T-cell (primary cell): ENCODE measurements at places on chromosomes 3 and 15.

- no peak for DNase-seq
Observed at GRCh38 chr15:50181969-50182218, at the start of gene SLC27A2. Gene SLC27A2 (plus strand): TSS chr15:50182196. CDS start chr15:50182428, 232 bp downstream.

DNA sequence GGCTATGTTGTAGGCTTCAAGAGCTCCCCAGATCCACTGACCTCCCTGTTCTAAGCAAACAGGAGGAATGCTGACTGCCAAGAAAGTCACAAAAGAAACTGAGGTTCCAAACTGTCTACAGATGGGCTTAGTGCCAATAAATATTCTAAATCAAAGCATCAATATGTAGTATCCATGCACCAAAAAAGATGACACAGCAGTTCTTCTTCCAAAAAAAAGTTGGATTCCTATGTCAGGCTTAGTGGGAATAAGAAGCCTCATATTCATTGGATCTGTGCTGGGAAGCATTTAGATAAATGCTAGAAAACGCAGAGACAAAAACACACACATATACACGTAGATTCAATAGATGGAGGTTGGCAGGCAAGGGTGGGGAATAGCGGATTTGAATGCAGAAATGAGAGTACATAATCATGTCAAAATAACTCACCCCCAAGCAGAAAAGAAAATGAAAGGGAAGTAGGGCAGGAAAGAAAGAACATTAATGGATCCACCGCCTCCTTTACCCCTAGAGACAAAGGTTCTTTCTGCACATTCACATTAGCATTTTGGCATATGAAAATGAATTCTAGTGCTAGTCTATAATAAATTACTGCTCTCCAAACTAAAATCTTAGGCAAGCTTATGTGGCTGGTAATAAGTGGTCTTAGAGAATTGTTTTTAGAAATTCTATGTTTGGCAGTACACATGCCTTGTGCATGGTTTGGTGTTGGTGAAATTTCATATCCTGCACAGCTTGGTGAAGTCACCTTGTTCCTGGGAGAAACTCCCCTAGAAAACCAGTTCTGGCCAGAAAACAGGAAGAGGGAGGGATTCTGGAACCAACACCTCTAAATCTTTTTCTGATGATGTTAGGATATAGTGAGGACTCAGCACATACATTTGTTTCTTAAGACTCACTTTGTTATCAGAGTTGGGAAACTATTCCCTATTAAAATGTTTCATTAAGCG is 283.4 kb downstream of the LSAMP start:
- no peak for DNase-seq

DNA sequence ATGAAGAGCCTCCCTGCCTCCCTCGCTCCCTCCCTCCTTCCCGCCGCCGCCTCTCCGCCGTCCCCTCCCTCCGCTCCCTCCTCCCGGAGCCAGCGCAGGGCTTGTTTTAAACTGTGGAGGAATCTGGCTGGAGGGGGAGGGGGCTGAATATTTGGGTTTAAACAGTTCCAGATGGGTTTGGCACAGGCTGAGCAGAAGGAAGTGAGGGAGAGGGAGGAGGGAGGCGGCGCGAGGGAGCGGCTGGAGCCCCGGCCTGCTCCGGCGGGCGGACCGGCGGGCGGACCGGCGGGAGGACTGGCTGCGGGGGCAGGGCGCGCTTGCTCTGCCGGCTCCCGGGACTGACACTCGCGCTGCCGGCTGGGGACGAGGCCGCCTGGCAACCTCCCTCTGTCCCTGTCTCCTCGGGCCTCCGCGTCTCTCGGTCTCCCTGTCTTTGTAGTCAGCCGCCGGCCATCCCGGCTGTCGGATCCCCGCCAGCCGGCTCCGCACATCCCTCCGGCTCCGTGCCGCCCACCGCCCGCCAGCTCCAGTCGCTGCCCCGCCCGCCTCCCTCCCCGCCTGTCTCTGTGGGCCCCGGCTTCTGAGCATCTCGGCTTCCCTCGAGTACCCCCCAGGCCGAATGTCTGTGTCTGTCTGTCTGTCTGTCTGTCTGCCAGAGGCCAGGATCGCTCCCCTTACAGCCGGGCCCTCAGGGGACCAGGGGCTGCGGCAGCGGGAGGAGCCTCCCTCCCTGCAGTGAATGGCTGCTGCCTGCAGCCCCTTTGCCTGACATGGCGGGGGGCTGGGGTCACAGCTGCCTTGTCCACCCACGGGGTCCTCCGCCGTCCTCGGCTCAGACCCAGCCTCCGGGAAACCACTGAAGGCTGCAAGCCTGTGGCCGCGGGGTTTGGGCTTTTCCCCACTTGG is 7.6 kb downstream of the EPHB3 start:
- no peak for DNase-seq

DNA sequence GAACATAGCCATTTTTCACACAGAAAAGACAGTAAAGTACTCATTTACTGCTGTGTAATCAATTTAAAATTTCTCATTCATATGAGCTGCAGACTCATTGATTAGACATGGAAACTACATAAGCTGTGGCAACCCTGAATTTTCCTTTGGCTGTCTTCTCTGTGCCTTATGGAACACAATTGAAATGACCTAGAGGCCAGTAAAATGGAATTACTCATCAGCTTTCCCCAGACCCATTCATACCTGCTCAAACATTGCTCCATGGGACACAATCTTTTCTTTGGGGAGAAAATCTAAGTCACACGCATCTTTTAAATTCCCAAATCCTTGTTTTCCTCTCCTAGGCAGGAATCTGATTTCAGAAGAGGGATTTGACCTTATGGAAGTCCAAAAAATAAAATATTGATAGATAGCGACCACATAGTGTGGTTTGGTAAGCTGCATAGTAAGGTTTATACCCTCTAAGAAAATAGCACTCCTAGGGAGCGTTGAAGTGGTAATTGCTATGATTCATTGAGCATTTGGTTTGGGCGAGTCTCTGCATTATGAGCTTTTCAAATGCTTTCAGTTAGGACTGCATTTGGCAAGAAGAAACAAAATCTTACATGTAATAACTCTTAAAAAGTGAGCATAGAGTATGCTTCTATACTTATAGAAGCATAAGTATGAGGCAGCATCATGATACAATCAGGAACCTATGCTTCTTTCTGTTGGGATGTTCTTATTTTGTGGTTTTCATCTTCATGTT is 243.4 kb upstream of the GADL1 start:
- no peak for DNase-seq

GRCh38 chr3:97938444-97938843 is 33.8 kb downstream of the RIOX2 start:
- no peak for DNase-seq

DNA sequence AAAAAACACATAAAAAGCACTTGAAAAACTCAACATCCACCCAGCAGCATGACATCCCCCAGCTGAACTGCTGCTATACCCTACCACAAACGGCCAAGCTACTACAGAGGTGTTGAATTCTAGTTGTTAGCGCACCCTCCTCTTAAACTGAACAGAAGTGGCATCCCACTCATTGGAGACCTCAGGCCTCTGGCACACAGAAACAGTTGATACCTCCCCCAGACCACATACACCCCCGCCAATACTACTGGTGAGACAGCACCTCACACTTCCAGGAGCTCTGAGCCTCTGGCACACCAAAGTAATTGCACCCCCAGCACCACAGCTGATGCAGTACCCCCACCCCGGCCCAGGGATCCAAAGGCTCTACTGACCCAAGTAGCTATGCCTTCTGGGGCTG is 190.2 kb downstream of the SCAPER start:
- DNase-seq: no peak

DNA sequence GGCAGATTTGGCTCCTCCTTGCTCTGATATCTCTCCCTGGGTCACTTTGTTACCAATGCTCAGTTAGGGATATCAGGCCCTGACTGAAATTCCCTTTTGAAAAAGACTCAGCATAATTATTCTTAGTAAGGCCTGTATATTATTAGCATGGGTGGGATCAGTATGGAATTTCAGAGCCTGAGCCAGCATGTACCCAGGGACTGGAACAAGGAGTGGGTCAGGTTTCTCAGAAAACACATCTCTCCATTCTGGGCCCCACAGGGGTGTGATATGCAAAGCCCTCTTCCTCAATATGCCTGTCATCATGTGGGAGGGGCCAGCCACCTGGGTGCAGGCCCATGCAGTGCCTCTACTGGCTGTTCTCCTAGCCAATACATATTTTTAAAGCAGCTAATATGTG is 423.2 kb downstream of the EPHB1 start:
- DNase-seq: no peak

- no peak for DNase-seq
Observed at GRCh38 chr15:59801649-59802048, 112.5 kb upstream of the BNIP2 start.

DNA sequence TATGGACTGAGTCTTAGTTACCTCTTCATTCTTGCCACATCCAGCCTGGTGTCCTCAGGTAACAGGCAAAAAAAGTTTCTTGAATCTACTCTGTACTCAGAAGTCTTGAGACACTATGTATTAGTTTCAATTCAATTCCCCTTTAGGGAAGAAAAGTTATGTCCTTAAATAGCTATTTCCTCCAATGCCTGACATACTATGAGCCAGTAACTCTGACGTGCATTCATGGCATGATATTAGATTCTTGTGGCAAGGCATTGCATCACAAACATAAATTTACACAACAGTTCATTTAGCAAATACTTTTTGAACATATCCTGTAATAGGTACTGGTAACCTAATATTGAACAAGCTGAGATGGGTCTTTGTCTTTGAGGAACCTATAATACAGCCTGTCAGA is 109.3 kb upstream of the FOXB1 start:
- no peak for DNase-seq
